Ascending aorta (tissue), 2 donors: ENCODE measurements at places on chromosomes 3 and 15. TPM values are rescaled to one million over a fixed set of nuclear protein-coding genes. Genes with fewer than 3 reads are reported as not detected.

DNA sequence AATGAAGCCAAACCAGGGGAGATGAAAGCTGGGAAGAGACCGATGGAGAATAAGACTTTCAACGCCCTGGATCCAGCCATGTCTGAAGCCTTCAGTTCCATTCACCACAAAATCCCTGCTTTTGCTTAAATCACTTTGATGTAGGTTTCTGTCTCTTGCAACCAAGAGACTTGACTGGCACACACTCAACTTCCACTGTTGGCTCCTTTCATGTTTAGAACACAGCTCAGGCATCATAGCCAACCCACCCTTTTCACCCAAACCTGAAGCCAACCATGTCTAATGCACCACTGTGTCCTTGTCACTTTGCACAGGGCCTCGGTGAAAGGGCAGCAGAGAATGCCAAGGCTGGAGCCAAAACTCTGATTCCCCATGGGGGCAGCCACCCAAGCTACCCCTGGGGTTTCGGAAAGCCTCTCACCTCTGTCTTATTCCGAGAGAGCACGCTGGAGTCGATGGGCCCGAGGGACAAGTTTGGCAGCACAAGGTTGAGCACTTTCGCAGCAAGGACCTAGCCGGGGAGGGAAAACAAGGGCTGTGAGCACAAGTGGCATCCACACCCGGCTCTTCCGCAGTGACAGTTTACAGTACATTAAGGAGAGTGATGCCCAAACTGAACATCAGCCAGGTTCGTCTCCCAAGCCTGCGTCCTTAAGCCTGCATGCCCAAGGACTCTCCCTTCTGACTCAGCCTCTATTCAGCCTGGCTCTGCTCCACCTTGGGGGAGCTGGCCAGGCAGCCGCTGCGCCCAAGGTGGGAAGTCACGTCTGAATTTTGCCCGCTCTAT, 37.6 kb downstream of the ABTB1 start:
- H3K27me3 ChIP-seq: no peaks in the 10 kb centered on the region
- no peaks in the 10 kb centered on the region for H3K36me3 ChIP-seq

DNA sequence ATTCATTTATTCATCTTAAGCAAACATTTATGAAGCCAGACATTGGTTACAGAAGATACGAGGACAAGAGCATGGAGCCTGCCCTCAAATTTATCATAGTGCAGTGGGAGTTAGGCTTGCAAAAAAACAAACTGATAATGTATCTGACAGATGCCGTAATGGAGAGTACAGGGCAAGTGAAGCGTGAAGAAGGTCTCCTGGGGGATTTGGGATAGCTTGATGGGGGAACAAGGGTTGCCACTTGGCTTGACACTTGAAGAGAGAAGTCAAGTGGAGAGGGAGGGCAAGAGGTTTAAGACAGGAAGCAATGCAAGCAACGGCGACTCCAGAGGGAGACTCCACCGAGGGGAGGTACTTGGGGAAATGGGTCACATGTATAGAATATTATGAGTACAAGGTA, 129.3 kb downstream of the SSR3 start:
- H3K4me3 ChIP-seq: no peak overlapping the region
- H3K36me3 ChIP-seq: no peaks in the 10 kb centered on the region
- H3K27me3 ChIP-seq: no peaks in the 10 kb centered on the region
- no peak overlapping the region for H3K27ac ChIP-seq

DNA sequence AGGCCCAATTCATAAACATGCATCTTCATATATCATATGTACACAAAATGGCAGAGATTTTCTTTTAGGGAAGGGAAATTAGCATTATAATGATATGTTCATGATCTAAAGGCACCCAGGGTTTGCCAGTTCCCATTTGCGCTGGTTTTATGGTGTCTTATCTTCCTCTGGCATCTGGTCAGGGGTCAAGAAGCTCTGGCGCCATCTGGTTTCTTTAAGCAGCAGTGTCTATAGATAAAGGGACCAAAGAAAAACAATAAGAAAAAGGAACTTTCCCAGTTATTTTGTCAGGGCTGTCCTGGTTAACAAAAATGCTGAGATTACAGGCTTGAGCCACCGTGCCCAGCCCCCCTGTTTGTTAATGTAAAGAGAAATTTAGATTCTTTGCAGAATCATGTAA, 3.3 kb upstream of the DCP1A start:
- no peaks in the 10 kb centered on the region for H3K27me3 ChIP-seq
- H3K27ac ChIP-seq: no peak overlapping the region
- no peak overlapping the region for H3K4me3 ChIP-seq
- DNase-seq: no peak
- no peaks in the 10 kb centered on the region for H3K4me1 ChIP-seq

- H3K36me3 ChIP-seq: no peaks in the 10 kb centered on the region
- DNase-seq: no peak
- no peak overlapping the region for H3K27ac ChIP-seq
- H3K27me3 ChIP-seq: no peaks in the 10 kb centered on the region
- no peaks in the 10 kb centered on the region for H3K4me1 ChIP-seq
These were observed 49.0 kb downstream of the KBTBD12 start for GRCh38 chr3:127964053-127964452.

DNA sequence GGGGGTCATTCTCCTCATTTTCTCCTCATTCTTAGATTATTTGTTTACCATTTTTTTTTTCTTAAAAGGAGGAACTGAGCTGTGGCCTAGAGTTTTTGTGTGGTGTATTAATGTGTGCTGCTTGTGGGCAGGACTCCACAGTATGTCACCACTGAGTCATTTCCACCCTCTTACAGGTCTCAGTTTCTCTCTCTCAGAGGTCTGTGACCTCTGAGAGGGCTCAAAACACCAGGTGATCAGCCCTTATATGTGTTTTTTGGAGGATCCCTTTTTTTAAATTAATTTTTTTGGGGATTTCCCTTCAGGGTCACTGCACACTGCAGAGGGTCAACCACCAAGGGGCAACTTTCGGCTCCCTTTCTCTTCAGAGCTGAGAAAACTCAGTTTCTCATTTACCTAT, 166.4 kb downstream of the SUCNR1 start:
- no peak overlapping the region for H3K27ac ChIP-seq
- DNase-seq: no peak
- H3K4me3 ChIP-seq: no peak overlapping the region
- no peaks in the 10 kb centered on the region for H3K36me3 ChIP-seq

DNA sequence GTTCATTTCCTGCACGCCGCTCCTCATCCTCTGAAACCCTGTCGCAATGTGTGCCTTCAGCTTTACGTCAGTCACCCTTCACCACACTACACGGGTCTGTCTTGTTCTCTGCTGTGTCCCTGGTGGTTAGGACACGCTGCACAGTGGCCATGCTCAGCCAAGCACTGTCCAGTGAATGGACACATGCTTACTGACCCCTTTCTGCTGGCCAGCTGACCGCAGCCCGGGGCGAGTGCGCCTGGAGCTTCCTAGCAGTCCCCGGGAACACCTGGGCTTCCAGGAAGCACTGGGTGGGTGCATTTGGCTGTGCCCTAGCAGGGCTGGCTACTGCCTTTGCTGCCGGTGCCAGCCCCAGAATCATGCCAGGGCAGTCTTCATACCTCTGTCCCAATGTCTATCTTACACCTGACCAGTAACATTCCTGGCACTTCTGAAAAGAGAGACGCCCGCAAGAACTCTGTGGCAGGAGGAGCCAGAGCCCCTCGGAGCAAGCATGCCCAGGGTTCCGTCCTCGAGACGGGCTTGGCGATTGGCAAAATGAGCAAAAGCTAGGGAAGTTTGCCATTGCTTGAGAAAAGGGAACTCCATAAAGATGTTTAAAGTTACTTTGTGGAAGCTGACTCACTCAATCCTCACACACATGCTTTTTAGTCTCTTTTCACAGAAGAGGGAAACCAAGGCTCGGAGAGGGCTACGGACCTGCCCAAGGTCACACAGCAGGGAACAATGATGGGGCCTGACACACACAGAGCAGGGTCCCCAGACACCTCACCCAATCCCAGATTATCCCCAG, 15.7 kb upstream of the ZXDC start:
- H3K36me3 ChIP-seq: no peaks in the 10 kb centered on the region
- H3K27me3 ChIP-seq: no peaks in the 10 kb centered on the region
- no peak overlapping the region for H3K4me3 ChIP-seq
- no peaks in the 10 kb centered on the region for H3K4me1 ChIP-seq
- no peak for DNase-seq

GRCh38 chr3:126253072-126253471, 72.7 kb upstream of the ALDH1L1 start:
- H3K36me3 ChIP-seq: no peaks in the 10 kb centered on the region
- no peaks in the 10 kb centered on the region for H3K27me3 ChIP-seq
- no peak overlapping the region for H3K4me3 ChIP-seq
- no peak overlapping the region for H3K27ac ChIP-seq
- no peaks in the 10 kb centered on the region for H3K4me1 ChIP-seq
- no peak for DNase-seq

Gene COL6A5
- not detected for total RNA-seq

Gene C3orf85
- total RNA-seq: not detected

Gene LNP1
- total RNA-seq: 1.3 TPM
